ENCODE measurements at places on chromosomes 11 and 22.

GRCh38 chr11:587978-588380 is 11.7 kb downstream of the PHRF1 start:
- DNase-seq = peak; percentile 79

- DNase-seq = no peak
These were observed 129.5 kb downstream of the MICAL2 start for GRCh38 chr11:12239804-12240371.

DNA sequence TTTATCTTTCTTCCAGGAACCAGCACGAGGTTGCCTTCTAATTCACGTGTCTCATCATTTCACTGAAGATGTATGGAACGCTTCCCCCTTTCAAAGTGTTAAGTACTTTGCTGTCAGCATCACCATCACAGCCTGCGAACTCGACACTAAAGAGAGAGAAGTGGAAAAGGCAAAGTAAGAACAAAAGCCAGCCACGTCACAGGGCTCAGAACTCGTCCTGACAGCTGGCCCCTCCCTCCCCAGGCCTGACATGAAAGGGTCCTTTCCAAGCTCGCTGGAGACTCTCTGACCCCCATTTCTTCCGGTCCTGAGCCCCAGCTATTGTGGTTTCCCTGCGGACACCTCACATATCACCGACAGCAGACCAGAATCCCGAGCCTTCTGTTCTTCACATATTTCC is 177.8 kb upstream of the NTM start:
- no peak for DNase-seq

- DNase-seq = no peak
These were observed 280.7 kb upstream of the CADM1 start for GRCh38 chr11:115784796-115785521.

GRCh38 chr22:30290342-30291057 is 1.2 kb upstream of the CASTOR1 start:
- DNase-seq = no peak
